MV-4-11 (cell line): ENCODE measurements at places on chromosomes 13 and 19.

GRCh38 chr19:50341091-50341564 lies 12.0 kb upstream of the KCNC3 start:
- DNase-seq = peak; percentile 100

GRCh38 chr19:9205501-9206113 lies 13.8 kb downstream of the OR7D4 start:
- DNase-seq = peak; percentile 60

- peak; percentile 19 for DNase-seq
Measured at GRCh38 chr13:77784515-77784914, 87.0 kb downstream of the SLAIN1 start.

- peak; percentile 34 for DNase-seq
Measured at GRCh38 chr13:24625870-24626849, 54.0 kb upstream of the ATP12A start.

DNA sequence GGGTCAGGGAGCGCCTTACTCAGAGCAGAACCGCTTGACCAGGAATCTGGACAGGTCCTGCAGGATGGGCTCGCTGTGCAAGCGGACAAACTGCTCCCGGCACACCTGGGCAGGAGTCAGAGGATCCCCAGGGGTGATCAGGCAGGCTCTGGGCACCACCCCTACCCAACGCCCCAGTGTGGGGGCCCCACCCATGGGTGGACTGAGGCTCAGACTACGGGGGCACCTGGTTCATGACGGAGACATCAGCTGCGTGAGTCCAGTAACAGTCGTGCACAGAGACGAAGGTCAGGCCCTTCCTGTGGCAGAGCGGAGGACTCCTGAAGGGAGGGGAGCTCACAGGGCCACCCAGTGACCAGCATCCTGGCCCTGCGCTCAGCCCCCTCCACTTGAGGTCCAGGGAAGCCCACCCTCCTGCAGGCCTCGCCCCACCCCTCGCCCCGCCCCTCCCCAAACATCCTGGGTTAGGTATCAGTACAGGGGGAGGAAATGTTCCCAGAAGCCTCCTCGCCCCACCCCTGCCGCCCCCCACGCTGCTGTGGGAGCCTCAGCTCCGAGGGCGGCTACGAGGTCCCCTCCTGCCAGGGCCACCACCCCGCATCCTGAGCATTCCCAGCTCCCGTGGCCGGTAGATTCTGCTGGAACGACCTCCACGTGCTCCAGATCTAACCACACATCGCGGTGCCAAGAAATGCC lies 15.6 kb downstream of the POLRMT start:
- no peak for DNase-seq
